ENCODE measurements at places on chromosomes 1 and 21. TPM values are rescaled to one million over a fixed set of nuclear protein-coding genes. Genes with fewer than 3 reads are reported as not detected.

The SRP9 gene
- 241 TPM for total RNA-seq

The ETV3L gene
- not detected for total RNA-seq

The OR2M3 gene
- not detected for total RNA-seq

The CD101 gene
- total RNA-seq: 0.03 TPM

The RHCE gene
- not detected for total RNA-seq

GRCh38 chr1:14055442-14056223 lies 355.6 kb downstream of the PRDM2 start:
- peak; percentile 24 for DNase-seq

GRCh38 chr1:43864111-43865045 lies 69.2 kb upstream of the ARTN start:
- DNase-seq: no peak

Measured in HT1080 (cell line).